NCI-H1417 (cell line): ENCODE measurements at places on chromosomes 6 and 20.

GRCh38 chr6:149028767-149029405, 282.1 kb downstream of the UST start:
- DNase-seq, result peak; percentile 82

GRCh38 chr6:41780551-41781365, at the start of gene PRICKLE4:
Gene PRICKLE4, plus strand, starts transcription at chr6:41780782. Its CDS starts 2,692 bp downstream, at chr6:41783474.
- DNase-seq, result peak; percentile 52

DNA sequence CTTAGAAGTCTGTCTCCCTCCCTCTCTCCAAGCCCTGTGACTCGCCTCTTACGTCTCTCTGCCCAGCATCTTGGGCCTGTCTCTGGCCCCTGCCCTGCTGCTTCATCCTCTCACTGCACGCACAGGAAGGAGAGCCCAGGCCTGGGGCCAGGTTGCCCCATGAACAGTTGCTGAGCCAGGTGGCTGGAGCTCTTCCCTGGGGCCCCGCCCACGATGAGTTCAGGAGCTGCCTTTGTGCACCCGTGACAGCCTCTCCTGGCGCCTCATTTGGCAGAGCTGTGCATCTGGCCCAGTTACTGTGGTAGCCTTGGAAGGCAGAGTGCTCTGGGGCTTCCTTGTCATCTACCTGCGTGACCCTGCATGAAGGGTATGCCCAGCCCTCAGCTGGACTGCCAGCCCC, 44.5 kb downstream of the SLC52A3 start:
- no peak for DNase-seq

DNA sequence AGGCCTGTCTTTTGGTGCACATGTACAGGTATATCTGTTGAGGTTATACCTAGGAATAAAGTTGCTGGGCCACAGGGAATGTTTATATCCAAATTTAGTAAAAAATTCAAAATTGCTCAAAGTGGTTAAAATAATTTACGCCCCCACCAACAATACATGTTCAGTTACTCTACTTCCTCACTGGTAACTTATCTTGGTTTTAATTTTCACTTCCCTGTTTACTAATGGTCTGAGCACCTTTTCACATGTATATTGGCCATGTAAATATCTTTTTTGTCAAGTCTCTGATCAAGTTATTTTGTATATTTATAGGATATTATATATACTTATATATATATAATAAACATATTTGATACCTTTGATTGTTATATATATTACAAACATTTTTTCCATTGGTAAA, 9.7 kb downstream of the PDE7B start:
- DNase-seq, result no peak

GRCh38 chr20:25699914-25700313, 3.3 kb upstream of the ZNF337 start:
- peak; percentile 19 for DNase-seq

DNA sequence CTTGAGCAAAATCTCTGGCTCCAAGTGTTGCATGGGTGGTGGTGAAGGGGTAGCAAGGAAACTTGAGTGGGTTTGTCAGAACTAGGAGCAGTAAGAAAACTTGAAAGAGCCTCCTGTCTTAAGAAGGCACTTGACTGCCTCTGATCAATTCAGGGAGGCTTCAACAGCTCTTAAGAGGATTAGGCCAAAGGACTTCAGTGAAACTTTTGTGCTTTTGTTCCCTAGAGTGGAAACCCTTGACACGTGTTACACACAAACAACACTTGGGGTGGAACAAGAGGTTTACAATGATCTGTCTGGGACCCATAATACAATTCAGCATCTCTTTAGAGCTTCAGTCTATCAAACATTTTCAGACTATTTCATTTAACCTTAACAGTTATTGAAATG, 80.1 kb upstream of the ARMC2 start:
- no peak for DNase-seq

DNA sequence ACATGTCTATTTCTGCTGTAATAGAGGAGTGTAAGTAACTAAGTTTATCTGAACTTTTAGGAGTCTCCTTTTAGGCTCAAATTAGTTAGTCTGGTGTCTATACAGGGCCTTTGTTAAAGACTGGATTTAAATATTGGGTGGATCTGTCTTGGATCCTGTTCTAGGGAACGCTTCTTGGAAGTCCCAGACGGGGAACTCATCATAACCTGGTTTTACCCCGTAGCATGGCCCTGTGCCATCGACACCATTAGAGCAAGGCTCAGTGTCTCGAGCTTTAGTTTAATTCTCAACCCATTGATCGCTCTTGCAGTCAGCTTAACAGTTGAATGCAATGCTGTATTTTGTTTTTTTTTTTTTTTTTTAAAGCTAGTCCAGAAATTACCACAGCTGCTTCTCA, 89.9 kb downstream of the CARMIL1 start:
- DNase-seq, result no peak

DNA sequence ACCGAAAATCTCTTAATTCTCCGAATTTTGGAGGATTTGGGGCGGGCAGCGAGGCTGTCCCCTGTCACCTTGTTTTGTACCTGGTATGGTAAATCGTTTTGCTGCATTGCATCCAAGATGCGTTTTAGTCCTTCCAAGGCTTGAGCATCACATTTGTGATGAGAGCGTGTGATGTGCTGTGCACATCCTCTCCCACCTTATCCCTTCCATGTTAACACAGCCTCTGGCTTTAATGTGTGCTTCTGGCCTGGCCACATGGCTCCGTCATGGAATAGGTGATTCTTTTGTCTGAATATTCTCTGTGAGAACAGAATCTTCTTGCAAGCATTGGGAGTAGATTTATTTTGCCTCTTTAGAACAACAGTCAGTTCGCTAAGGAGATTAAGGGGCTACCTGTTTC, 763 bp downstream of the TMEM14A start:
- DNase-seq, result no peak

GRCh38 chr6:22308939-22309338, 12.1 kb upstream of the PRL start:
- no peak for DNase-seq

- DNase-seq, result no peak
Measured at GRCh38 chr20:6468423-6469116, 298.9 kb upstream of the BMP2 start.

GRCh38 chr6:100549406-100550167, 84.9 kb upstream of the SIM1 start:
- DNase-seq, result no peak

DNA sequence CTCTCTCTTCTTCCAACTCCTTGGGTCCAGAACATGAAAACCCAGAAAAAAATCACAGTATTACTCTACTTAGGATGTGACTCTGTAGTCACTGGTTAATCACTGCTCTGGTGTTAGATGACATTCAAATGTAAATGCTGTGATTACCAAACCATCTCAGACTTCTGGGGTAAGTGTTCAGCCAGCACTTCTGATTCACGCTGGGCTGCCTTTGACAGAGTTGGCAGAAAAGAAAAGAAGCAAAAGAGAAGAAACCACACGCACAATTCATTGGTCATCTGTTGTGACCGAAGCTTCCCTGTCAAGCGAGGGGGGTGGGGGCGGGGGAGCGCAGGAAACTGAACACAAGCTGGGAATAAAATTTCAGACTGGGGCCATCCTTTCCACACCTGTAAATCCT, 82.7 kb downstream of the PSMG4 start:
- no peak for DNase-seq
